ENCODE measurements at places on chromosomes 16 and 17.

GRCh38 chr17:61267847-61268246 lies 131.8 kb upstream of the TBX2 start:
- no peak for DNase-seq

GRCh38 chr16:29141586-29142324 lies 156.9 kb downstream of the LAT start:
- no peak for DNase-seq

GRCh38 chr16:25023556-25023955 lies 8.4 kb upstream of the ARHGAP17 start:
- no peak for DNase-seq

DNA sequence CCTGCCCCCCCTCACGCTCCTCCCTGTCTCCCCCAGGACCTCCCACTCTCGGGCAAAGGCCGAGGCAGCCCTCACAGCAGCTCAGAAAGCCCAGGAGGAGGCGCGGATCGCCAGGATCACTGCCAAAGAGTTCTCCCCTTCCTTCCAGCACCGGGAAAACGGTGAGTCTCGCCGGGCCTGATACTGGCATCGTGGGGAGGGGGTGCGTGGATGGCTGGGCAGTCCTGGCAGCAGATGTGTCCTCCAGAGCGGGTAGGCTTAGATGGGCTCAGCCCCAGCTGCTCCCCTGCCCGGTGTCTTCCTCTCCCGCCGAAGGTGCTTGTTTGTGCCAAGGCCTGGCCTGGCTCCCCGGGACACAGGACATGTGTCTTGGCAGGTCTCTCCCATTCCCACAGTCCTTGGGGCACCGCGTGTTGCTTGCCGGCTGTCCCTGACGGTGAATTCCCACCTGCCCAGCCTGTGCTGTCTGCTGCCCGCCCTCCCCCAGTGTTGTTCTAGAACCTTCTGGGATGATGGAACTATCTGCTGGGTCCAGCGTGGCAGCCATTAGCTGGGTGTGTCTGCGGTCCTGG lies 81.6 kb downstream of the KLHDC4 start:
- no peak for DNase-seq

DNA sequence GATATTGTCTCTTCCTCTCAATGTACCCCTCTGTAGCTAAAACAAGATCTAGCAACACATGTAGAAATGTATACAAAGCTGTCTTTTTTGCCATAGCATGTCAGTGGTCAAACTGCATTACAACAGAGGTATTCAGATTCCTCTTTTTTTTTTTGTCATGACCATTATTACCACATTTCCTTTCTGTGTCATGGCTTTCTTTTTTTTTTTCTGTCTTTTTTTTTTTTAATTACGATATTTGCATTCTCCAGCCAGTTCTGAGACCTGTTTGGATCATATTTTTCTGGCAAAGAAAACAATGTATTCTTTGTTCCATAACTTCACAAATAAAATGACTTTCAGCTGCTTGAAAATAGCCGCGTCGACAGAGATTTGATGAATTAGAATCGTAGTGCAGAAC lies 27.4 kb upstream of the CAPNS2 start:
- DNase-seq: no peak

DNA sequence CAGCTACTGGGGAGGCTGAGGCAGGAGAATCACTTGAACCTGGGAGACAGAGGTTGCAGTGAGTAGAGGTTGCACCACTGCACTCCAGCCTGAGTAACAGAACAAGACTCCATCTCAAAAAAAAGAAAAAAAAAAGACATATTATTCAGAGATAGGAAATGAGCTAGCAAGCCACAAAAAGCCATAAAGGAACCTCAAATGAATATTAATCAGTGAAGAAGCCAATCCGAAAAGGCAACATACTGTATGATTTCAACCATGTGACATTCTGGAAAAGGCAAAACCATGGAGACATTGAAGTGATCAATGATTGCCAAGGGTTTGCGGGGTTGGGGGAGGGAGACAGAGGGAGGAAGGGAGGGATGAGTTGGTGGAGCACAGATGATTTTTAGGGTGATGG lies 8.4 kb upstream of the EXOC7 start:
- DNase-seq: no peak

DNA sequence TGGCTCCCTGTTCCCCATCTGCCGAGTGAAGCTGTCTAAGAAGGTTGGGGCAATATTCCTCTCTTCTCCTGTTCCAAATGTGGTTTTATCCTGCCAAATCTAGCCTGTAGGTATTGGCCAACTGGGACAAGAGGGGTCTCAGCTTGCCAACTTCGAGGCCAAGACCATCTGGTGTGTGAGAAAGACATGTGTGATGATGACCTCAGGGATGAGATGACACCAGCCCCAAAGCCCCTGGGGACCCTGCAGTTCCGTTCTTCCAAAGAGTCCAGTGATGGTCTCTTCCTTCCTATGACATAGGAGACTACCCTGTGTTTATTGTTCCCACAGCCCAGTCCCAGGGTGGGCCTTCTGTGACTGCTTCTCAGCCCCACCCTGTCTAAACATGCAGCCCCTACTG lies 34.8 kb upstream of the ADAMTS18 start:
- DNase-seq: no peak

DNA sequence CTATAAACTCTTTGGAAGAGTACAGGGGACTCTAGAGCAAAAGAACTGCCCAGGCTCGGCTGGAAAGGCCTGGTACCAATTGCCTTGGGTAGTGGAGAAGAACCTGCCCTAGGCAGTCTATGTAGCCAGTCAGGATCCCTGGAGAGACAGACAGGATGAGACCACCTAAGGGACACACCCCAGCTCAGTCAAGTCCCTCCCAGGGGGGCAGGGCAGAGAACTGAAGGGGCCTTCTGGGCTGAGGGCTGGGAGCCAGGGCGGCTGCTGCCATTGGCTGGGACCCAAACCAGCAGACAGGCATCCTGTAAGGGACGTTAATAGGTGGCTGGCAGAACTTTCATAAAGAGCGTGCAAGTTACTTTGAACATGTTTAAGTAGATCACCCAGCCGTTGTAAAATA lies 12.8 kb upstream of the SLC38A8 start:
- no peak for DNase-seq
